Fibroblast of the aortic adventitia (primary cell): ENCODE measurements at places on chromosomes 6 and 20. TPM values are rescaled to one million over a fixed set of nuclear protein-coding genes. Genes with fewer than 3 reads are reported as not detected.

Gene NQO2
- total RNA-seq = 20.6 and 47.7 TPM in 2 replicates

Gene GGT7
- total RNA-seq = 5.2 and 6.5 TPM in 2 replicates

Gene SLC22A23
- total RNA-seq = 7.8 and 9.0 TPM in 2 replicates

Gene BPIFB4
- total RNA-seq = not detected in 2 replicates

Gene GGTLC1
- total RNA-seq = not detected in 2 replicates

Gene RSPH4A
- total RNA-seq = 0.54 and 0.82 TPM in 2 replicates

Gene HSPA12B
- total RNA-seq = 0.18 and 8.3 TPM in 2 replicates

Gene SNAI1
- total RNA-seq = 1.1 and 2.7 TPM in 2 replicates

Gene CAP2
- total RNA-seq = 6.5 and 8.7 TPM in 2 replicates

Gene DUSP15
- total RNA-seq = 9.9 TPM in 1 of 2 replicates, not detected in the other

- DNase-seq = peak; percentile 74
These were observed 94.6 kb downstream of the SNAP25 start for GRCh38 chr20:10313215-10313614.

GRCh38 chr6:158021376-158021775, 39.7 kb downstream of the SYNJ2 start:
- DNase-seq = no peak

DNA sequence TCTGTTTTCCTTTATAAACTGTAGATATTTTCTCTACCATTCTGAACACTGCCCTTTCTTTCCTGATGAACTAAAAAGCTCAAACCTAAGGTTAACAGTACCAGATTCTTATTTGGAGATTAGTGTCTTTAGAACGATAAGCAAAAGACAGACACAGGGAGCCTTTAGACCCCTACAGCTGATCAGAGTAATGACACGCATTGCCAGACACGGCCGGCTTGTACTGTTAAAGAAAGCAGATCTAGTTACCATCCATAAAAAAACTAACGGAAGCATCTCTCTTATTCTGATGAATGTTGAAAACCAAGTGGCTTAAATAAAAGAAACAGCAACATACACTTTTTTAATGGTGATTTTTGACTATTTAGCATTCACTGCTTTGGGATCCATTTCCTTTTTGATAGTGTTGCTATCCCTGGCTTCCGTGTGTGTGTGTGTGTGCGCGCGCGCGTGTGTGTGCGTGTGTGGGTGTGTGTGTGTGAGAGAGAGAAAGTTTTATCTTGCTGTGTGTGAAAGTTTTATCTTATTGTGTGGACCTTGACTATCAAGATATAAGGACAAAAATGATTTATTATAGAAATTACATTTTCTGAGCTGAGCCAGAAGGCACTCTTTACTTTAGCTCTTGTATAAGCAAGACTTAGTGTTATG, 95.6 kb upstream of the SLC35B3 start:
- peak; percentile 0 for DNase-seq

DNA sequence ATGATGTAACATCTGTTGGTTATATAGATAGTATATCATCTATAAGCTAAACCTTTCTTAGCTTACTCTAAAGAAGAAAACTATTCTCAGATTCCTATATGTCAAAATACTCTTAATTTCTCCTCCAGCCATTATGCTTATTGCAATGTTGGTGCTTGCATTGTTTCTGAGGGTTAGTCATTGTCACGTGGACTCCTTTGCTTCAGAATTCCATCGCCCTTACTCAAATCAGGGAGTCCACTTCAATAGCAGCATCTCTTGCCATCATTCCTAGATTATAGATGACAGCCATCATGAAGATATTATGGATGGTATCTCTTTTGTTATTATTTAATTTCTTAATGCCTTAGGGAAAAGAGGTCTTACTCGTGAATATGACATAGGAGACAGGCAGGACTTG, 776.1 kb downstream of the TENT5A start:
- peak; percentile 20 for DNase-seq

DNA sequence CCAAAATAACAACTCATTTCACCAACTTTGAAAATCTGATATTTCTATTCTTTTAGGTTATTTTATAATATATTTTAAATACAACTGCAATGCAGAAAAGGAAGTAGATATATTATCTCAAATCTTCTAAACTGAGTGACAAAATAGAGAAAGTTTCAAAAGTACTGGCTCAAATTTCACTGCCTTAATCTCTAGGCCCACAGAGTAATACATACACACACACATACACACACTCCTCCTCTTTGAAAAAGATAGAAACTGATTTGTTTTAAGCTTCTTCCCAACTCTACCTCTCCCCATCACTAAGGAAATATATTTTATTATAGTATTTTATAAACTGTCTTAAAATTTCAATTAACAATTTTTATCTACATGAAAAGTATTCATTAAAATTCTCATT, 36.2 kb downstream of the ARHGAP18 start:
- DNase-seq = peak; percentile 37

DNA sequence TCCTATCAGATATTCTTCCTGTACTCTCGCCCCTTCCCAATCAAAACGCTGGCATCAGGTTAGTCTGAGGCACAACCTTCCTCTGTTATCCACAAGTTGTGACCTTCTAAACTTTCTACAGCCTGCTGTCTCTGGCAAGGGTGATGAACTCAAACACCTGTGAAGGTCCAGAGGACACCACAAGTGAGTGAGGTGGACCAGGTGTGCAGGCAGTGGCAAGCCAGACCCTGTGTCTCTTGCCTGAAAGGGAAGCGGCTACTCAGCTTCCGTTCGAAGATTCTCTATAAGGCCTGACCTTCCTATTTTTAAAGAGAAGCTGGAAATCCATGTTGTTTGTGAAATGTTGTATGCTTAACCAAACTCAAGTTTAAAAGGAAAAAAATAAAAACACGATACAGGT, 36.8 kb downstream of the GCM1 start:
- no peak for DNase-seq

DNA sequence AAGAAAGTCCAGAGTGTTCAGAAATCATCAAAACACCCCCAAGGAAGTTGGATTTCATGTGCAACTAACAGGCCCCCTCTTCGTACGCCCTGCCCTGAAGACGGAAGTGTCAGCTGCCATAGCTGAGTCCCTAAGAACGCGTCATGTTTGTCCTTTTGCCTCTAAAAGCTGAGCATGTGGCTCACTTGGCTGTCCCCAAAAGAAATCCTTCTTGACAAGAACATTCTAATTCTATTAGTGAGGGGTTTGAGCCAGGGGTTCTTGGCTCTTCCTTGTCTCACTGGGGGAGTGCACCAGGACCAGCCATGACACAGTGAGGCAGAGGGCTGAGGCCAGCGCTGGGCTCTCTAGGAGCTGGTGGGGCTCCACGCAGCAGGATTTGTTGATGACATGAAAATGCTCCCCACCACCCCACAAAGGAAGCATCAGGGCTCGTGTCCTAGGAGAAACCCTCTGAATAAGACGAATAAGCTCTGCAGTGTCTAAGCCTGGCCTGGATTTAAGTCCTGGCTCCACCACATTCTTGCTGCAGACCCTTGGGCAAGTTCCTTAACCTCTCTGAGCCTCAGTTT, 20.0 kb upstream of the SPO11 start:
- no peak for DNase-seq

DNA sequence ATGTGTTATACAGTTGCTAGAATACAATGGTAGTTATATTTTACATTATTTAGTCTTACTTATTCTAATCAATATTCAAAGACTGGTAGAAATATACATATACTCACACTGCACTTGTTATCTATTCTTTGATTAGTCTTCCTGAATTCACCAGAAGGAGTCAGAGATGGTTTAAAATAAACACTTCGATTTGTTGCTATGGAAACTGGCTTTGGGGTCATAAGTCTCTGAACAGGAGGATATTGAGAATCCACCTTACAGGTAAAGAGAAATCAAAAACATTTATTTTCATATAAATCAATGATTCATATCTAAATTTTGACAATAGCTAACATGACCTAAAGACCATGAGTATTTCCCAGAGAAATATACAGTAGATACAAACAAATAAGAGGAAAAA, 41.6 kb downstream of the NUP153 start:
- DNase-seq = no peak

DNA sequence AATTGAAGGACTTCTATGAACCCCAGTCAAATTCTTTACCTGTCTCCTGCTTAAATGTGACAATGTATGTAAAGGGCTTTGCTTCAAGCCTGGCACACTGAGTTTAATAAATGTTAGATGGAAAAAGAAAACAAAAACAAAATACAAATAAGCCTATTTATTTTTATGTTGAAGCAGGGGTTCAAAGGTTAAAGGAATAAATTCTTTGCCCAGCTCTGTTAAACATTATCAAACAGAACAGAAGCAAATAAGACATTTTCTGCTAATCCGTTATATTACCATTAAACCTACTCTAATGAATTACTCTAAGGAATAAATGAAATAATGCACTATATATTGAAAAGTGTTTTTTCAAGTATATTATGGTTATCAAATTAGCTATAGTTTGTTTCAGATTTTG, 182.5 kb upstream of the CEP162 start:
- DNase-seq = no peak

GRCh38 chr6:132298344-132298949, 102.8 kb downstream of the MOXD1 start:
- peak; percentile 76 for DNase-seq

DNA sequence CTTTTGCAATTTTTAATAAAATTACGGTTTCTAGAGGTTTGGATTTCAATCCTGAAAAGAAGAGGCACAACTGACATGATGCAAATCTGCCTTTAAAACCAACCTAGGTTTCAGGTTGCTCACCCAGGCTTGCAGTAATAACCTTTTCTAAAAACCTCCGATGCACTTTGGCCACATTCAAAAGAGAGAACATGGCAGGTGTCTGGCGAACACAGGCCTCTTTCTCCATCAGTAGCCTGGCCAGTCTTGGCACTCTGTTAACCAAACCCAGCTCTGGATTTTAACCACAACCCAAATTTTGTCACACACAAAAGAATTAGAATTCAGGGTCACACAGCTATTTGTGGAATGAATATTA, 55.8 kb upstream of the MAFB start:
- no peak for DNase-seq

GRCh38 chr6:112773187-112773586, 426.1 kb downstream of the RFPL4B start:
- peak; percentile 49 for DNase-seq

GRCh38 chr20:22414305-22414742, 170.0 kb downstream of the FOXA2 start:
- peak; percentile 72 for DNase-seq

DNA sequence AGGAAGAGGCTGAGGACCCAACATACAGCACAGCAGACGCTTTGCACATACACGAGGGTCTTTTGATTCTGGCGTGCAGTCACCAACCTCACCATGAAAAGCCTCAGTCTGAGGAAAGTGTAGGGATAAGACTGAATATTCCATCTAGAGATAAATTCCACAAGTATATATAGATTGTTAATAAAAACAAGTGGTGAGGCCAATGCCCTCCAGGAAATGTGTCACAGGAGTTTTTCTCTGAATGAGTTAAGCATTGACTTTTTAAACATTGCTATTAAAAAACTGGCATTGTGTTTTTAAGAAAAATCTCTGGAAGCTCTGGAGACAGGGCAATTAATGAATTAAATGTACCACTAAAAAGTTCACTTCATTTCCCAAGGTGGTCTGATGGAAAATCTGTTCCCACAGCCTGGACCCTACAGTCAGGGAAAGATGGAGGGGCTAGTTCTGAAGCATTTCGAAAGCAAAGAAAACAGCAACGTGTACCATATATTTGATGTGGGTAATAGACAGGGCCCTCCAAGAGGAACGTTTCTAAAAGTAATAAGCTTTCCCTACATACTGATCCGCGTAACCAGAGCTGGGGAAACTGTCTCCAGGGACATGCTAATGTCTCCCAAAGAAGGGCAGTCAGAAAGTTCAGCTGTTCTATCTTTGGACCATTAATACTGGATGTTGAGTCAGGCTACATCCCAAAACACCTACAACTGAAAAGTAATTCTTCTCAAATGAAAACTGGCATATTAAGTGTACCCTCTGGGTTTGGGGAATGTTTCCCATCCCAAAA, 301.1 kb downstream of the FOXC1 start:
- DNase-seq = no peak

- DNase-seq = peak; percentile 24
These were observed 1.1 kb upstream of the TGM2 start for GRCh38 chr20:38165966-38166702.

GRCh38 chr6:157748839-157749571, 74.0 kb upstream of the SNX9 start:
- no peak for DNase-seq

DNA sequence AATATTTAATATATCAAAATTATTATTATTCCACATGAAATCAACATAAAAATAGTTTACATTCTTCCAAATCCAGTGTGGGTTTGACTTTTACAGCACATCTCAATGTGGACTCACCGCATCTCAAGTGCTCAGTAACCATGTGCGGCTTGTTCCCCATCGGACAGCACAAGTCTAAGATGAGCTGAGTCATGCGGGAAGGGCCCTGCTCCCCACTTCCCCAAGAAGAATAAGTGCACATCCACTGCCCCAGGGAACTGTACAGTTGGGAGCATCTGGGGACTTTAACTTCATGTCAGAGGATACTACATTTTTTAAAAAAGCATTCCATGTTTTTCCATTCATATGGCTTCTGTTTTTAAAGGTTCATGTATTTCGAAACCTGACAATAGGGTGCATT, 325.6 kb downstream of the BTBD3 start:
- DNase-seq = no peak

DNA sequence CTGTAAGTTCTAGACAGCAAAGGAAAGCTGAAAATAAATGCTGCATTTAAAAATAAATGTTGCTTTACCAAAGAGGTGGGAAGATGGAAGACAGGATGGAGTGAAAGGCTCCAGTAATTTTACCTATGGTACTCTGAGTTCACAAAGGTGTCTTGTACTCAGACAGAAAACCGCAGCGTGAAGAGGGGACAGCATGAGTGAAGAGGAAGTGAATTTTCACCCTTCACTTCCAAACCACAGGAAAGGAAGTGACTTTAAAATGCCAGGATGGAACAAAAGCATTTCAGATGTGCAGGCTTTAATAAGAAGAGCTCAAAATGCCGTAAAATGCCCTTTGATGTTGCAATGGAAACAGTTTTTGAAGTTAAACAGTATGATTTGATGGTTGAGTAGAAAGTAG, 91.2 kb upstream of the TINAG start:
- no peak for DNase-seq

- DNase-seq = no peak
These were observed 397.1 kb upstream of the BTBD3 start for GRCh38 chr20:11520596-11520995.

- no peak for DNase-seq
These were observed 6.1 kb upstream of the EZR start for GRCh38 chr6:158825038-158825950.

DNA sequence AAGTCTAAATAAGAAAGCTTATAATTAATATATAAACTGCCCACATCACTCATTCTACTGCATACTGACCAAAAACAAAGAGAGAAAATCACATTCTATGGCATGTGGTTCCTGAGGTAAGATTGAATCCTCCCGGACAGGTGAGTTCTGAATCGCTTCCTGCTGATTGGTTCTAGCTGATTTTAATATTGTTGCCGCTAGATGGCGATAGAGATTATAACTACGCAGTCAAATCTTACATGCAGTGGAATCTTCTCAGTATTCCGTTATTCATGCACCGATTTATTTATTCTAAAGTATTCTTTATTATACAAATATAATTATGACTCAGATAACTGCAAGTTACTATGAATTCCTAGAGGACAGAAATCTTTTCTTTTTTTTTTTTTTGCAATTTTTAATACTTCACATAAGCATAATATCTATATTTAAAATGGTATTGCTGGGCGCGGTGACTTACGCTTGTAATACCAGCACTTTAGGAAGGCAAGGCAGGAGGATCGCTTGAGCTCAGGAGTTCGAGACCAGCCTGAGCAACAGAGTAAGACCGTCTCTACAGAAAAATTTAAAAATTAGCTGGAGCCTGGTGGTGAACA, 24.2 kb upstream of the TMX4 start:
- peak; percentile 80 for DNase-seq

GRCh38 chr6:15280028-15280427, 34.2 kb downstream of the JARID2 start:
- peak; percentile 84 for DNase-seq
